Thyroid gland (tissue), 4 donors: ENCODE measurements at places on chromosomes 4 and X. TPM values are rescaled to one million over a fixed set of nuclear protein-coding genes. Genes with fewer than 3 reads are reported as not detected.

GRCh38 chrX:38973322-38973721 is 172.1 kb downstream of the MID1IP1 start:
- no peaks in the 10 kb centered on the region for H3K36me3 ChIP-seq
- no peak for DNase-seq

GRCh38 chrX:2867206-2867605 is 38.5 kb downstream of the GYG2 start:
- no peaks in the 10 kb centered on the region for H3K36me3 ChIP-seq
- no peaks in the 10 kb centered on the region for H3K27me3 ChIP-seq
- no peak for DNase-seq
- no peaks in the 10 kb centered on the region for H3K4me1 ChIP-seq

GRCh38 chrX:83771664-83772063 is 89.3 kb upstream of the CYLC1 start:
- no peak overlapping the region for H3K27ac ChIP-seq
- H3K4me1 ChIP-seq, result no peaks in the 10 kb centered on the region
- H3K36me3 ChIP-seq, result no peaks in the 10 kb centered on the region
- no peaks in the 10 kb centered on the region for H3K27me3 ChIP-seq
- no peak overlapping the region for H3K4me3 ChIP-seq

GRCh38 chr4:66929748-66930147 is 615.6 kb downstream of the CENPC start:
- H3K27ac ChIP-seq, result no peak overlapping the region
- H3K4me3 ChIP-seq, result no peak overlapping the region
- DNase-seq, result no peak
- H3K27me3 ChIP-seq, result no peaks in the 10 kb centered on the region
- no peaks in the 10 kb centered on the region for H3K4me1 ChIP-seq

DNA sequence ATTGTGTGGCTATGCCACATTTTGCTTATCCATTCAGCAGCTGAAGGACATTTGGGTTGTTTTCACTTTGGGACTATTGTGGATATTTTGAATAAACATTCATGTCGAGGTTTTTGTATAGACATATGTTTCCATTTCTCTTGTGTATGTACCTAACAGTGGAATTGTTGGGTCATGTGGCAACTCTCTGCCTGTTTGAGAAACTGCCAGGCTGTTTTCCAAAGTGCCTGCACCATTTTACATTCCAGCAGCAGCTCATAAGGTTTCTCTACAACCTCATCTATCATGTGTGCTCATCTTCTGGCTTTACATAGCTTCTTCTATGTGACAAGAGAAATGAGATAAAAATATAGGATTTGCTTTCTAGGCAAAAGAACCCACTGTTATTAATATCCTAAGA is 29.5 kb upstream of the TSPAN5 start:
- no peak for DNase-seq
- H3K27ac ChIP-seq, result no peak overlapping the region

DNA sequence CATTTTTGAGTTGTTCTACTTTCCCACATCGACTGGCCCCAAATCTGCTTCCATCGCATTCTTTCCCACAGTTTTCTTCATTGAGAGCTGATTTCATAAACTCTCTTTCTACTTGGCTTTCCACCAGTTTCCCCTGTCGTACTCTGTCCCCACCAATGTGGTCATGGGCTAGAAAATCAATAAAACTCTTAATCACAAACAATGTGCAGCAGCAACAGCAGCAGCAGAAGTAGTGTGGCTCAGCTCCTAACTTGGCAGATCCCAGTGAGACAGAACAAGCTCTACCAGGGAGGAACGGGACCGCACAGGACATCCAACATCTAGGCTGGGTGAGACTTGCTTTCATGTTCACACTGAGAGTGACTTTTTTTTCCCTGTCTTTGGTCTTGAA is 3.1 kb upstream of the SETD7 start:
- H3K27ac ChIP-seq, result no peak overlapping the region
- peaks cover 19% of the 10 kb centered on the region for H3K4me1 ChIP-seq
- no peak overlapping the region for H3K4me3 ChIP-seq
- DNase-seq, result no peak
- no peaks in the 10 kb centered on the region for H3K36me3 ChIP-seq
- no peaks in the 10 kb centered on the region for H3K27me3 ChIP-seq

DNA sequence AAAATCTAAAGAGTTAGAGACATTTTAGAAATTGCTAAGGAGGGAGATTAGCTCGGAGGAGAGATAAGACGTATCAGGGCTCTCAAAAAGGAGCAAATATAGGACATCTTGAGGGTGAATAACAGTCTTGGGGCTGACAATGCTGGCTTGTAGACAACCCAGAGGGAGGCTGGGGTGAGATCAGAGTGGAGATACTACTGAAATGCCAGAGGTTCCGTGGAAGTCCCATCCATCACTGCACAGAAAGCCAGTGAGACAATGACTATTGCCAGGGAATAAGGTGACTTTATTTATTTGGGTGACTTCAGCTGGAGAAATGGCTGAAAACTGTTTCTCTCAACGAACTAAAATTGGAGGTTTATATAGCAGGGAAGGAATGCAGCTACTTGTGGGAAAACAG is 838.1 kb upstream of the AGA start:
- H3K4me1 ChIP-seq, result no peaks in the 10 kb centered on the region
- no peaks in the 10 kb centered on the region for H3K27me3 ChIP-seq
- H3K27ac ChIP-seq, result no peak overlapping the region
- H3K36me3 ChIP-seq, result no peaks in the 10 kb centered on the region

DNA sequence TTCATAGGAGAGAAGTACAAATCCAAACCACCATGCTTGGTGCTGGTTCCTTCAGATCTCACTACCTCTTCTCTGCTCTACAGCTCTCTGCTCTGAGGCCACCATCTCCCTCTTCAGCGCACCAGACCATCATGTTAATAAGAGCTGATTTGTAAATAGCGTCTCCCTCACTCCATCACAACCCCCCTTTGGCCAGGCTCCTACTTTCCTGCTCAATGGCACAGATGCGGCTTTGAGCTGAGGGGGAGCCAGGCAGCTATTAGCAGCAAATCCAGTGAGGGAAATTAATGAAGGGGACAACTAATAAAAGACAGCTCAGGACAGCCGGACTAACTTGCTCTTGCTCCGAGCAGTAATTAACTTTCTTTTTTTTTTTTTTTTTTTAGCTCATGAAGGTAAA is 13.1 kb downstream of the NEUROG2 start:
- no peaks in the 10 kb centered on the region for H3K36me3 ChIP-seq
- H3K27me3 ChIP-seq, result peaks cover 4% of the 10 kb centered on the region
- H3K4me3 ChIP-seq, result no peak overlapping the region
- no peak overlapping the region for H3K27ac ChIP-seq

DNA sequence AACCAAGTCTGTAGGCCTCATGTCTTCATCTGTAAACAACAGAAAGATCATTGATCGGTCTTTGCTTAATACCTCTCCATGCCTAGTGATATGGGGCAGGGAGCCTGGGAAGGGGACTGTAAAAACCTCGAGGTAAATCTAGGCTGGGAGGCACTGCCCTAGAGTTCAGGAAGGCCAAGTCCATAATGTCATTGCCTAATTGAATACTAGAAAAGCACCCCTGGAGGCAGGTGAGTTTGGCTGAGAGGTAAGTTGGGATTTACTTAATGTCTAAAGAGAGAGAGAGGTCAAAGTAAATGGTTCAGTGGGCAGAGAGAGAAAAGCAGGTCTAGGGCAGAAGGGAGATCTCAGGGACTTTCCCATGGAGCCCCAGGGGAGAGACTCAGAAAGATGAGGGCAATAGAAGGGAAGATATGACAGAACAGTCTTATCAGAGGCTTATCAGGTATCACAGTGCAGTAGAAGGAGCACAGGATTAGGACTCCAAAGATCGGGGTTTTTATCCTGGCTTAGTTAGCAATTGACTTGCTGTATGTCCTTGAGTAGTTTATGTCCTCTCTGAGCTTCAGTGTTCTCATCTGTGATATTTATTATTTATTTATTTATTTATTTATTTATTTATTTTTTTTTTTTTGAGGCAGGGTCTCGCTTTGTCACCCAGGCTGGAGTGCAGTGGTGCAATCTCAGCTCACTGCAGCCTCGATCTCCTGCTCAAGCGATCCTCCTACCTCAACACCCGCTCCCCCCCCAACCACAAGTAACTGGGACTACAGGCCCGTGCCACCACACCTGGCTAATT is 85.2 kb downstream of the SLC16A2 start:
- H3K4me1 ChIP-seq, result peaks cover 8% of the 10 kb centered on the region
- no peaks in the 10 kb centered on the region for H3K36me3 ChIP-seq
- H3K27me3 ChIP-seq, result no peaks in the 10 kb centered on the region
- H3K27ac ChIP-seq, result no peak overlapping the region
- H3K4me3 ChIP-seq, result no peak overlapping the region

- no peaks in the 10 kb centered on the region for H3K27me3 ChIP-seq
- DNase-seq, result no peak
- H3K4me1 ChIP-seq, result no peaks in the 10 kb centered on the region
- H3K4me3 ChIP-seq, result no peak overlapping the region
Observed at GRCh38 chrX:106954041-106954440, 33.8 kb downstream of the CLDN2 start.

The ZAR1 gene
- not detected for total RNA-seq

The CDX4 gene
- not detected for total RNA-seq
